ENCODE measurements at places on chromosomes 11 and 22.

GRCh38 chr11:128886406-128887124, 4.6 kb upstream of the KCNJ5 start:
- no peak for DNase-seq

- no peak for DNase-seq
Measured at GRCh38 chr22:31491218-31491962, 1.7 kb upstream of the EIF4ENIF1 start.

DNA sequence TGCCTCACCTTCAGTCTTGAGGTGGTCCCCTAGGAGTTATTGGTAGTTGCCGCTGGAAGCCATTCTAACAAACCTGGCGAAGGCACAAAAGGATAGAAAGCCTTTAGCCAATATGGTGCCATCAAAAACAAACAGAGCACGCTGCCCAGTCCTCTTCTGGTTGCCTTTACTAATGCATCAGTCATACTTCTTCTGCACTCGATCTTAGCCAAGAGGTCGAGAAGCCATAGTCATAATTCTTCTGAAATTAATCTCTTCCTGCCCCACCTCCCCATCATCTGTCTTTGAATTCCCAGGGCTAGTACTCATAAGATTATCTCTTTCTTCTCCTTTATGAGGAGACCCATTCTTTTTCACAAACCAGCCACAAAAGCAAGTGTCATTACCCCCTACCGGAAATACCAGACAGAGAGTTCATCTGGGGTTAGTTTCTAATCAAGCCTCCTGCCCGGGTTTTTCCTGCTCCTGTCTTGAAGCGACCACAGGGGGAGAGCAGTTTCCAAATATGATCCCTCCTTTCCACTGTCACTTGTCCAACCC, 21.4 kb upstream of the EHF start:
- DNase-seq = no peak

DNA sequence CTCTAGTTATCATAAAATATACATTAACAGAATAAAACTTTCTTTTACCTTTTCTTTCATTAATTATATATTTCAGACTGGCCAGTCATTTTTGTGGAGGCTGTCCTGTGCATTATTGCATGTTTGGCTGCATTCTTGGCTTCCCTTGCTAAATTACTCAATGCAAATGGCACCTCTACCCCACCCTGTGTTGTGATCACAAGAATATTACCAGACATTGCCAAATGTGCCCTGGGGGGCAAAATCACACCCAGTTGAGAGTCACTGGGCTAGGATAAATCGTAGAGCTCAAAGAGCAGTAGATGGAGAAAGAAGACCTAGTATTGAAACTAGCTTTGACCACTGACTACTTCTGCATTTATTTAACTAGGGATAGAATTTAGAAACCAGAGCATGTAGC, 1257.8 kb upstream of the TENM4 start:
- no peak for DNase-seq

- DNase-seq = no peak
Measured at GRCh38 chr11:130308059-130308458, 6.7 kb downstream of the ZBTB44 start.

DNA sequence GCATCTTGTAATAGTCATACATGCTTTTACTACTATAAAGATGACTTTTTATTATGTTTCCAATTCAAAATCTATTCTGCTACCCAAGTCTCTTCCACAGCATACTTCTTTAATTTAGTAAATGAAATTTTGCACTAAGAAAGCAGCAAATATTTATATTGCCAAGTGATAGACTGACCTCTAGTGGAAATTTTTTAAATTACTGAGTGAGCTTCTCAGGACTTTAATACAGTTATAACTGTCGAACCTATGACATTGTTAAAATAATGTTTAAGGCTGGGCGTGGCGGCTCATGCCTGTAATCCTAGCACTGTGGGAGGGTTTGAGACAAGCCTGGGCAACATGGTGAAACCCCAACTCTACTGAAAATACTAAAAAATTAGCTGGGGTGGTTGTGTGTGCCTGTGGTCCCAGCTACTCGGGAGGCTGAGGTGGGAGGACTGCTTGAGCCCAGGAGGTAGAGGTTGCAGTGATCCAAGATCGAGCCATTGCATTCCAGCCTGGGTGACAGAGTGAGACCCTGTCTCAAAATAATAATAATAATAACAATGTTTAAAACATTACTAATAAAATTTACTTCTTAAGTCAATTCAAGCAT, 27.3 kb downstream of the STK33 start:
- DNase-seq = peak; percentile 16

DNA sequence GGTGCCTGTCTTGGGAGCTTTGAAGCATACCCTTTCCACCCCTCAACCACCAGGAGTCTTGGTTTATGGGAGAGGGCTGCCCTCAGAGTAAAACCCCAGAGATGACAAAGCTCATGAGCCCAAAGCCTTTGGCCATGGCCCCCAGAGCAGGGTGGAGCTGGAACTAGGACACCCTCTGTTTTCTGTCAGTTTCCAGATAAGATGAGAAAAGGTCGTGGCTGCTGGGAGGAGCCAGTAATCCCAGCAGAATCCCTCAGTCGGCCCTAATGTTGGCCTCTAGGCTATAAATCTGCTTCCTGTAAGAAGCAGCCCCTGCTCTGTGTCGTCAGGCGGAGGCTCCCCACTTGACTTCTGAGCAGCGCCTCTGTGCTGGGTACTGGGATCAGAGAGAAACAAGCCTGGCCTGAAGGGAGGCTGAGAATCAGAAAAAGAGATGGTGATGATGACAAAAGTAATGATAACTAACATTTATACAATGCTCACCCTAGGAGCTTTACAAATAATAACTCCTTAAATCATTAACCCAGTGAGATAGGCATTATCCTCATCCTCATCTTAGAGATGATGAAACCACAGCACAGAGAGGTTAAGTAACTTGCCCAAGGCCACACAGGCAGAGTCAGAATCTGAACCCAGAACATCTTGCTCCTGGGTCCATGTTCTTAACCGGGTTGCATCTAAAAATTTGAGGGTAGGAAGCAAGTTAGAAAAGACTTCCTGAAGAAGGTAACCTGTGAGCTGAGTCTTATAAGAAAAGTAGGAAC, 471.4 kb downstream of the SOX6 start:
- DNase-seq = no peak
